ENCODE measurements at places on chromosomes 6 and 20. TPM values are rescaled to one million over a fixed set of nuclear protein-coding genes. Genes with fewer than 3 reads are reported as not detected.
A peak's percentile ranks its signal among the peaks of the same experiment; 100 is the strongest.

Gene RAET1E
- total RNA-seq: not detected

Gene HLA-DOB
- total RNA-seq: not detected

DNA sequence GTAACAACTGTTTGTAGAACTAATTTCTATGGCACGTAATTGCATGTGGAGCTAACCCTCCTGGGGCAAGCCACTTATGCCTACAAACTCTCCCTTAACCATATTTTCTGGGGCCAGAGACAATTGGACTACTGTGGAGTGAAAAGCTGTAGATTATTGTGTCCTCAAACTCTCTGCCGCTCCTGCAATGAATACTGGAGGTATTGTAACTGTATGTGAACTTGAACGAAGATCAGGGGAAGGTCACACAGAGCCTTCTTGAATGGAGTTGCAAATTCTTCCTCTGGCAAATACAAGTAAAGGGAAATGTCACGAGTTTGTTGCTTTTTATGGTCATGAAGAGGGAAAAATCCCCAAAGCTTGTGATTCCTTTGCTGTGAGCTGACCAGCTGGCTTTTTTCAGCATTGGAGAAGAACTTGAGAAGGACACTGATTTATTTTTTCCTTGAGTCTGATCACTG lies 18.2 kb downstream of the AKAP12 start:
- DNase-seq: no peak

GRCh38 chr6:134945045-134945444 lies 4.9 kb downstream of the ALDH8A1 start:
- DNase-seq: no peak

GRCh38 chr6:53585208-53585900 lies 40.5 kb upstream of the GCLC start:
- DNase-seq: no peak

- peak; percentile 62 for DNase-seq
Observed at GRCh38 chr6:125906158-125906998, 50.2 kb upstream of the HINT3 start.

GRCh38 chr6:78580923-78581322 lies 286.4 kb upstream of the IRAK1BP1 start:
- no peak for DNase-seq

DNA sequence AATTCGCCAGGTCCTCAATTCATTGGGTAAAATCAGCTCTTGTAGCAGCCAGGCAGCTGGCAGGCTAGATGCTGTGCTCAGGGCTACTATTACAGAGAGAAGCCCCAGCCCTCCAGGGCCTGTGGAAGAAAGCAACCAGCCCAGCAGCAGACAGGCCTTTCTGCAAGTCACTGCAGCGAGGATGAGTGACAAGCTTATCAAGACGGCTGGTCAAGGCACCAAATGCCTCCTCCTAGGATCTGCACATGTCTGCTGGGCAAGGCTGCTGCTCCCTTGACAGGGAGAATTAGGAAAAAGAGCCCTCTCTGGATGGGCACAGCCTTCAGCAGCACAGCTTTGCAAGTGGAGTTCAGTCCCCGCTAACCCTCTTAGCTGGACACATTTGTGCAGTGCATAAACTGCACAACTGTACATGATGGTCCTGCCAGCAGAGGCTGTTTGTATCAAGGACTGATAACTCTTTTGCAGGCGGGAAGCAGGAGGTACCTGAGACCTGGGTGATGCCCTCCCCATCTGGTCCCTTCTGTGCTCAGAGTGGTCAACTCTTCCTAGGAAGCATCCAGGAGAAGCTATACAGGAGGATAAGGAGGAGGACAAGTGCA lies 89.9 kb downstream of the CDC5L start:
- no peak for DNase-seq

- no peak for DNase-seq
Observed at GRCh38 chr6:154289818-154290508, 66.6 kb downstream of the IPCEF1 start.

DNA sequence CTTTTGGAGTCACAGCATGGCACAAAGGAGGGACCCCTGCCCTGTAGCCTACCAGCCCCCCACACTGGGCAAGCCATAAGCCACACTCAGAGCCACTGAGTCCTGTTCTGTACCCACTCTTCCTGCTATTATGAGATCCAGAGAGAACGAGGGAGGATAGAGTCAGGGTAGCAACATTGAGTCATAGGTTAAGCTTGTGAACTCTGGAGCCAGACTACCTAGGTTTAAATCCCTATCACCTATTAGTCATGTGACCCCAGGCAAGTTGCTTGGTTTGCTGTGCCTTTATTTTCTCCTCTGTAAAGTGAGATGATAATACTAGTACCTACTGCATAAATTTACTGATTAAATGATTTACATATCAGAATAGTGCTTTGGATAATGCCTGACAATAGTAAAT lies 540 bp downstream of the CNBD2 start:
- no peak for DNase-seq

DNA sequence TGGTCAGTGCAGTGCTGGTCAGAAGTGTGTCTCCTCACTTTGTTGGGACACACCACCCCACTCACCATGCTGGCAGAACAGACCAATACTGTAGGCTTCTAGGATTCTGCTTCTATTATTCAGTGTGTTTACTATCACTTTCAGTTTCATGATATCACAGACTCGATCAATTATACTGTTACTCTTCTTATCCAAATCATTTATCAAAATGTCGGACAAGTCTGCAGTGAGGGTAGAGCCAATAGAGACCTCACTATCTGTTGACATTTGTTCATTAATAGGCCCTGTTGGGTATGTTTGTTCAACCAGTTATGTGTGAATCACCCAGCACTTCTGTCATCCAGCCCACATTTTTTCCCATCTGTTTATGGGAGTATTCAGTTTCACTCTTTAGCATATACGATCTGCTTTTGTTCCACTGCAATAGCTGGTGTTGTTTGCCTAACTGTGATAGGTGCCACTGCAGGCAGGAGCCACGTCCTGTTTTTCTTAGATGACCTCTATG lies 140.1 kb downstream of the NRN1 start:
- DNase-seq: no peak

DNA sequence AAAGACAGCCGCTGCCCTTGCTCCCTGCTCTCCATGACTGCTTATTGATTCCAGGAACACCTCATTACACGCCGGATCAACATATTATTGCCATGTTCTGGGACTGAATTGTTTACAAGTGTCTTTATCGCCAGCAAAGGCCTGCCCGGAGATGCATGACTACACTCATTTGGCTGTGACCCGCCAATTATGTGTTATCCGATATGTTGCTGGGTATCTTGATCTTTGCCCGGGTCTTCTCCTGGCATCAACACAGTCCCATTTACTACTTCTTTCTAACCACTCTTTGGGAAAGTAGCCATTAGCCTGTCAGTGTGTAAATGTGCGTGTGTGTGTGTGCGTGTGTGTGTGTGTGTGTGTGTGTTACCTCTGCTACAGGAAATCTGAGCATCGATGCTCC lies 15.4 kb downstream of the LINC00237 start:
- no peak for DNase-seq

DNA sequence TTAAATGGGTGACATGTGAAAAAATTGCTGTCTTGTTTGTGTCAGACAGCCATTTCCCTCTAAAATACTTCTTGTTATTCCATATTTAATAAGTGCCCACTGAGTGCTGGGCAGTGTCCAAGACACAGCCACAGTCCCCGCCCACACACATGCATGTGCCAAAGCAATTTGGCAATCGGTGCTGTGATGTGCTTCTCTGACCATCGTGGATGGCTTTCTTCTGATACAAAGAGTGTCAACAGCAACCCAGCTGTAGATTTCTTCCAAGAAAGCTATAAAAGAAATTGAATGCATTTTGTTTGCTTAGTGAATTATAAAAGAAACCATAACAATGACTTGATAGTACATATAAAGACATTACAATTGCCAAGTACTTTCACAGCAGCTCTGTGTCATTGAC lies 140.5 kb upstream of the ATXN1 start:
- peak; percentile 30 for DNase-seq

Measured in pancreas (tissue), 10 donors.